ENCODE measurements at places on chromosomes 12 and 14.

DNA sequence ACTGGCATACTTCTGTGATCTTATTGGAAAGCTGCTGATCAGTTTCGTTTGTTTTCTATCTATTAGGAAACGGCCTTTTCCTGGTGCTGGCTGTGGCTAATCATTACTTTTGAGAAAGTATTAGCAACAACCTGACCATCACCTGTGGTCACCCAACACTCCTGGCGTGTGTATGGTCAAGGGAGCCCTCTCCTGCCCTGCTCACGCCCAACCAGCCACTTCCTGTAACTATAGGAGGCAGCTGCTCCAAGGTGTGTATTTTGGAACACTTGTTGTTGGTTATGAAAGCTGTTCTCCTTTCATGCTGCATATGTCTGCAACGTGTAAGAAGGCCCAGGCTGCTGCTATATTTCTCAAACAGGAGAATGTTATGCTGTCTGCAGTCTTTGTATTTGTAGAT is 1582.8 kb downstream of the AACS start:
- no peak for DNase-seq

GRCh38 chr14:79011091-79011919 is 841.1 kb downstream of the NRXN3 start:
- no peak for DNase-seq

DNA sequence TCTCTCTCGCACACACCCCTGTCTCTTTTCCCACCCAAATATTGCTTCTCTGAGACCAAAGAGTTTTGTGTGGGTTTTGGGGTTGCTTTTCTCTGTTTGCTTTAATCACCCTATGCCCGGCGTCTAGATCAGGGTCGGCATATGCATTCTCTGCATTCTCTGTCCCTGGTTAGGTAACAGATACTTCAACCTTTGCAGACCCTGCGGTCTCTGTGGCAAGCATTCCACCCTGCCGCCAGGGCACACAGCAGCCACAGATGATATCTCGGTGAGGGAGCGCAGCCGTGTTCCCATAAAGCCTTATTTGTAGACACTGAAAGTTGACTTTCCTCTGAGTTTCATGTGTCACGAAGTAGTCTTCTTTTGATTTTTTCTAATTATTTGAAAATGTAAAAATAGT is 110.4 kb upstream of the FZD10 start:
- DNase-seq: no peak

DNA sequence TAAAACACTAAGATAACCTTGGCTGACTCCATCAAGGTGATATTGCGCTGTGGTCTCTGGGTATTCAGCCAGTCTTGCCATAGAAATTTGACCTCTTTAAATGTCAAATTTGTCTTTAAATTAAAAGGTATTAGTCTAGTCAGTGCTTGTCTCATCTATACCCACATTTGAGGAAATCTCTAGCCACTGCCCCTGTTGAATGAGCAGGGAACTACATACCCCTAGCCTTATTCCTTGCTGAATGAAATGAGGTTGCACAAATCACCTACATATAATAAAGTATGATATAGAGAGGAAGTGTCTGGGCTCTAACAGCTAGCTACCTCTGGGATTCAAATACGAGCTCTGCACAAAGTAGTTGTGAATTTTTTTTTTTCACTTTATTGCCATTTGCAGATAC is 256.8 kb downstream of the C12orf50 start:
- no peak for DNase-seq

DNA sequence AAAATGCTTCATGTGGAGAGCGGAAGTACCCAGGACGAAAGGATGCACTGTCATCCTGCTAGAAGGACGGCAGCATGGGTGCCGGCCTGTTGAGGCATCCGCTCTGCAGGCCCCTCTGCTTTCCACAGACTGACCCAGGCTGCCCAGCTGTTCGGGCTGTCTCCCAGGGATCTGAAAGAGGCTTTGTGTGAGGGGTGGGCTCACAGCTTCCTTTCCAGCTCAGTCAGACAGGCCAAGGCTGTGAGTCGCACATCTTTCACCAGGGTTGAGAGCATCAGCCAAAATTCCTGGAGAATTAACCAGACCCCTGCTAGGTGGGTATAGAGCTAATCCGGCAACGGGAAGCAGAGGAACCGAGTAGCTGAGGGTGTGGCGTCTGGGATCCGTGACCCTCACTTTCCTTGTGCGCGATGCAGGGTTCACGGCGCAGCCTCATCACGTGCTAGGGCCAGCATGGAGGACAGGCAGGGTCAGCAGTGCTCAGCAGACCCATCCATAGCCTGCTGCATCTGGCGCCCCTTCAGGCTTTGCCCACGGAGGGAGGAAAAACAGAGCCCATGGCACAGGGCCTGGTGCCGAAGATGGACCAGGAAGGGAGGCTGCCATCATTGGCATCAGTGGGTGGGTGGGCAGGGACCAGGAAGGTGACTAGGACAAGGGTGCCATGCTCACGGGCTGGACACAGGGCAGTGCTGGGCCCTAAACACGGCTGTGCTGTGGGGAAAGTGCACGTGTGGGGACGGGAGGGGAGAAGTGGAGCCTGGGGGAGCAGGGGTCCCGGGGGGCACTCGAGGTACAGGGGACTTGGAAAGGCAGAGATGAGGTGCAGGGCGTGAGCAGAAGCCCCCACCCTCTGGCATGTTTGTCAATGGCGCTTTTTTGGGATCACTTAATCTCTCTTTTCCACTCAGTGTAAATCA is 9.2 kb upstream of the SIVA1 start:
- DNase-seq: no peak

- DNase-seq: no peak
Measured at GRCh38 chr14:72892103-72892878, 1.6 kb downstream of the DPF3 start.

- no peak for DNase-seq
Measured at GRCh38 chr14:104600141-104600643, 4.4 kb downstream of the TMEM179 start.

GRCh38 chr12:106783515-106783914 is 9.0 kb downstream of the RIC8B start:
- DNase-seq: no peak

- no peak for DNase-seq
Measured at GRCh38 chr12:110229409-110229808, 51.6 kb upstream of the ATP2A2 start.

DNA sequence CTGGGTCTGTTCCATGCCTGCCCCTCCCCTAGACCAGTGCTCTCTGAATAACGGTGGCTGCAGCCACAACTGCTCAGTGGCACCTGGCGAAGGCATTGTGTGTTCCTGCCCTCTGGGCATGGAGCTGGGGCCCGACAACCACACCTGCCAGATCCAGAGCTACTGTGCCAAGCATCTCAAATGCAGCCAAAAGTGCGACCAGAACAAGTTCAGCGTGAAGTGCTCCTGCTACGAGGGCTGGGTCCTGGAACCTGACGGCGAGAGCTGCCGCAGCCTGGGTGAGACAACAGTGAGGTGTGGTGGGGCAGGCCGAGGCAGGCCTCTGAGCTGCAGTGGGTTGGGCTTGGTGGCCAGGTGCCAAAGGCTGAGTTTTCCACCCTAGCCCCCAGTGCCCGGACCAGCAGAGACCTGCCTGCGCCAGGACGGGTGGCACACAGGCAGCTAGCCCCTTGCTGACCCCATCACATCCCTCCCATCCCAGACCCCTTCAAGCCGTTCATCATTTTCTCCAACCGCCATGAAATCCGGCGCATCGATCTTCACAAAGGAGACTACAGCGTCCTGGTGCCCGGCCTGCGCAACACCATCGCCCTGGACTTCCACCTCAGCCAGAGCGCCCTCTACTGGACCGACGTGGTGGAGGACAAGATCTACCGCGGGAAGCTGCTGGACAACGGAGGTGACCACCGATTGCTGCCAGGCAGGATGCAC is 28.2 kb upstream of the LRP1-AS start:
- peak; percentile 26 for DNase-seq

DNA sequence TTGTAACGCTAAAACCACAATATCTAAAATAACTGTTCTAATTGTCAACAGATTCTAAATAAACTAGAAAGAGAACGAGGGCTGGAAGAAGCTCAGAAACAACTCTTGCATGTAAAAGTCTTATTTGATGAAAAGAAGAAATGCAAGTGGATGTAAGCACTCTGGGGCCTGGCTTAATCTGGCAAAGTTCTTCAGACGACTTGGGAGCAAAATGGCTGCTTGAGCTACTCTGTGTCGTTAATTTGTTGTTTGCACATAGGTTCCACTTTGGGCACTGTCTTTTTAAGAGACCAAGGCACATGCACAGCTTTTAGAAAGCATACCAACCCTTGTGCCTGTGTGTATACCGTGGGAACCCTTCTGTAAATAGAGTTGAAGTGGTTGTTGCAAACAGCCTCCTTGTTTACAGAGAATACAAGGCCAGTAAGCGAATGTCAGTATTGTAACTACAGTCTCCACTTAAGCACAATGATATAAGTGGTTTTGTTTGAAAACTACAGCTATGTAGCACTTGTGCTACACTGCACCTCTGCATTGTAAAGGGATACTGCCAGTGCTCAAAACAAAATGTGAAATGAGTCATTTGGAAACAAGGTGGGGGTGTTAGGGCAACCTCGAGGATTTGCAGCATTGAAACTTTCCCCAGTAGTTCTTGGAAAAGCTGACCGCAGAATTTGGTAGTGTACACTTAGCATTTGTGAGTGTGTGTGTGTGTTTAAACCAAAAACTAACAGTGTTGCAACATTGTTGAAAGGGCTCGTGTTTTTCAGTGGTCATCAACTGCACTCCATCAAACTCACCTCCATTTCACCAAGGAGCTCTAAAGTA is 154.3 kb downstream of the CEP83 start:
- DNase-seq: no peak

GRCh38 chr14:69861025-69861569 is 18.1 kb upstream of the SMOC1 start:
- no peak for DNase-seq

DNA sequence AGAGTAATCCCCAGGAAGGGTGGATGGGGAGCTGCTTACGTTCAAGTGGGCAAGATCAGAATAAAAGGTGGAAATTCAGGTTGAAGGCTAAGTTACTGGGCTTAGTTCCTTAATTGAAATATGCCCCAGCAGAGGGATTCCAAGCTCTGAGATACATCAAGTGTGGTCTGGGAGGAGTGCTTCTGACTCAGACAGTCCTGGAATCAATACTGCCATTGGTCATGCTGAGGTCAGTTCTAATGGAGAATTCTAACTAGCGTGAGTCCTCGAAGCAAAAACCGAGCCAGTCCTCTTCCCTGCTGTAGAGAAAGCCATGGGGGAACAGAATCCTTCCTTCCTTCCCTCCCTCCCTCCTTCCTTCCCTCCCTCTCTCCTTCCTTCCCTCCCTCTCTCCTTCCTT is 39.9 kb downstream of the NOS1 start:
- no peak for DNase-seq

GRCh38 chr14:99537399-99537798 is 56.2 kb downstream of the CCNK start:
- no peak for DNase-seq

GRCh38 chr12:53747095-53747494 is 4.7 kb downstream of the CISTR start:
- no peak for DNase-seq

DNA sequence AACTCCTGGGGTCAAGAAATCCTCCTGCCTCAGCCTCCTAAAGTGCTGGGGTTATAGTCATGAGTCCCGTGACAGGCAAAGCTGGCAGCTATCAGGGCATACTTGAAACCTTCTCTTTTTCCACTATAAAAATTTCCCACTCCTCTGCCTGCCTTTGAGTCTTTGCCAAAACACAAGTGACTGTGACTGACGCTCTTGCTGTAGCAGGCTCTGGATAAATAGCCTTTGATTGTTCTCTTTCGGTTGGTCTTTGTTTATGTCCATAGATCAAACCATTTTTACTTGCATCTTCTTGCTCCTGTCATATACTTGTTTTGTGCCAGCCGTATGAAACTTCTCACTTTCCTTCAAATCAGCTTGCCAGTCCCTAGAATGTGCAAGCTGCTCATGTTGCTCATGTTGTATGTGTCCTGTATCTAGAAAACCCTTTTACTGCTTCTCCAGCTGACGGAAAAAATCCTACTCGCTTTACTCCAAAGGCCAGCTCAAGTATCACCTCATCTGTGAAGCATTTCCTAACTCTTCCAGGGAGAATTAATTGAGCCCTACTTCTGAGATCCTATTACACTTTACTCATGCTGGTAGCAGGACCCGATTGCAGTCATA is 73.1 kb downstream of the RESF1 start:
- no peak for DNase-seq

- no peak for DNase-seq
Measured at GRCh38 chr12:123750159-123750656, 11.9 kb upstream of the DNAH10 start.

GRCh38 chr14:81066672-81067071 is 111.3 kb downstream of the TSHR start:
- no peak for DNase-seq

GRCh38 chr12:6302621-6303020 is 7.9 kb upstream of the PLEKHG6 start:
- no peak for DNase-seq

- DNase-seq: no peak
Measured at GRCh38 chr14:48983351-48983888, 602.8 kb downstream of the RPS29 start.

DNA sequence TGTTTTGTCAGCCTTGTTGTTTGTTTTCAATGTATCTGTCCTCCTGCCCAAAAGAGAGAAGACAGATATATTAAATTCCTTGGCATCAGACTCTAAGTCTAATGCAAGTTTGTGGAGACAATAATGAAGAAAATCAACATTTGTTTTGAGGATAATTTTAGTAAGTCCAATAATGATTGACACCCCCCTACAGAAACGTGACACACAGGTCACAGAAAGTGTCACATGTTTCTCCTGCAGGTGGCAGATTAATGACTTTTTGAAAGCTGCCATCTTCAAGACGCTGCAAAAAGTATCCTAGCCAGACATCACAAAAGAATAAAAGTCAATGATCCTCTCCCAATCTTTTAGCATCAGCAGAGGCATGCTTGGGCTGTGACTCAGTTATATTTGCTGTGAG is 378.8 kb upstream of the TMPO start:
- no peak for DNase-seq

GRCh38 chr14:21055432-21056117 is 2.0 kb upstream of the RNASE8 start:
- DNase-seq: no peak

GRCh38 chr12:120225852-120226640 is 25.1 kb upstream of the RPLP0 start:
- no peak for DNase-seq

Data from stimulated activated CD4-positive, alpha-beta T cell treated with anti-CD3 and anti-CD28 coated beads, Interleukin-1b, Interleukin-23, amount 100 ng/mL, for 1 hour (primary cell).